ENCODE measurements at places on chromosomes 13 and 19. TPM values are rescaled to one million over a fixed set of nuclear protein-coding genes. Genes with fewer than 3 reads are reported as not detected.
A peak's percentile ranks its signal among the peaks of the same experiment; 100 is the strongest.

DNA sequence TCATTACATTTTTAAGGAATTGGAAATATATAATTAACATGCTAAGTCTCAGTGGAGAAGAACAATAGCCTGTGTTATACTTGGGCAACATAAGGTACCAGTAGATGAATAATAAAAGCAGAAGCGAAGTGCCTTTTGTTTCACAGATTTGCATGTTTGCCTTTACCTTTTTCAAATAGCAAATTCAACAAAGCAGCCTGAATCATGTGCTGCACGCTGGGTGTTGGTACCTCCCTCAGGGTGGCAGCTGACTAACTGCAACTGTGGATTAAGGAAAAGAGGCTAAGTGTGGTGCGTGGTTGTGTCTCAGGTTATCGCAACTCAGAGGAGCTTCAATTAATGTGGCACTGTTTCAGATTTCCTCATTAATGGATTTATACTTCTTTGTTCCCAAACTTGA lies 189.0 kb downstream of the LMO7 start:
- DNase-seq, result no peak
- no peak overlapping the region for H3K27ac ChIP-seq
- no peaks in the 10 kb centered on the region for H3K4me1 ChIP-seq
- H3K27me3 ChIP-seq, result no peaks in the 10 kb centered on the region
- H3K4me3 ChIP-seq, result no peak overlapping the region

Gene CEACAM5
- not detected for total RNA-seq

GRCh38 chr19:44345959-44346358 lies 10.5 kb downstream of the ZNF112 start:
- peaks cover 22% of the 10 kb centered on the region for H3K36me3 ChIP-seq
- no peaks in the 10 kb centered on the region for H3K27me3 ChIP-seq
- no peaks in the 10 kb centered on the region for H3K4me1 ChIP-seq
- no peak overlapping the region for H3K27ac ChIP-seq
- DNase-seq, result no peak

Gene ADGRE3
- not detected for total RNA-seq

Gene MCF2L
- 83.0 TPM for total RNA-seq

DNA sequence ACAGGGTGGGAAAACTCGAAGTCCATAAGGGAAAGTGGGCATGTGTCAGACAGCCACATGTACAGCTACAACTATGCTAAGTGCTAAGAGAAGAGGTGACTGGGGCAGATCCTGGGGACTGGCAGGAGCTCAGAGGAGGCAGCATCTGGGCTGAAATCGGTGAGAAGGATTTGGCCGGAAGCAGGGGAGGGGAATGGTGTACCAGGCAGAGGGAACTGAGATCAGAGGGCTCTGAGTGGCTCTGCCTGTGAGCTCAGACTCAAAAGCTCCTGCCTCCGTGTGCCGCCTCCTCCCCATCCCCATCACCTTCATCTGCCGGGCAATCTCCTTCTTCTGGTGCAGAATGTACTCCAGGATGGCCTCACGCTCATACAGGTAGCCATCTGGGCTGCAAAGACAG lies 21.8 kb downstream of the NOSIP start:
- peaks cover 9% of the 10 kb centered on the region for H3K36me3 ChIP-seq
- peak overlapping the region; percentile 11 for H3K4me3 ChIP-seq
- DNase-seq, result no peak
- peaks cover 16% of the 10 kb centered on the region for H3K27me3 ChIP-seq

GRCh38 chr13:107669391-107669993 lies 545.8 kb downstream of the LIG4 start:
- DNase-seq, result no peak
- no peaks in the 10 kb centered on the region for H3K36me3 ChIP-seq
- peak overlapping the region; percentile 26 for H3K4me3 ChIP-seq
- no peaks in the 10 kb centered on the region for H3K27me3 ChIP-seq

DNA sequence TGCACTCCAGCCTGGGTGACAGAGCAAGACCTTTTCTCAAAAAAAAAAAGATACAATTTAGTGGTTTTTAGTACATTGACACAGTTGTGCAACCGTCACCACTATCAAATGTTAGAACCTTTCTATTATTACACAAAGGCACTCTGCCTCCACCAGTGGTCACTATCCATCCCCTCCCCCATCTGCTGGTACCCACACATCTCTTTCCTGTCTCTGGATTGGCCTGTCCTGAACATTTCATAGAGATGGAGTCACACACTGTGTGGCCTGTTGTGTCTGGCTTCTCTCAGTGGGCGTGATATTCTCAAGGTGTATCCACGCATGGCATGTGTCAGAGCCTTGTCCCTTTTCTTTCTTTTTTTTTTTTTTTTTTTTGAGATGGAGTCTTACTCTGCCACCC lies 11.2 kb downstream of the KDM4B start:
- peaks cover 5% of the 10 kb centered on the region for H3K27me3 ChIP-seq
- peak overlapping the region; percentile 52 for H3K27ac ChIP-seq
- no peaks in the 10 kb centered on the region for H3K36me3 ChIP-seq

- no peaks in the 10 kb centered on the region for H3K4me1 ChIP-seq
- DNase-seq, result peak; percentile 45
- no peaks in the 10 kb centered on the region for H3K27me3 ChIP-seq
- no peak overlapping the region for H3K4me3 ChIP-seq
- no peak overlapping the region for H3K27ac ChIP-seq
- no peaks in the 10 kb centered on the region for H3K36me3 ChIP-seq
Observed at GRCh38 chr13:41222259-41222852, 28.0 kb upstream of the KBTBD7 start.

DNA sequence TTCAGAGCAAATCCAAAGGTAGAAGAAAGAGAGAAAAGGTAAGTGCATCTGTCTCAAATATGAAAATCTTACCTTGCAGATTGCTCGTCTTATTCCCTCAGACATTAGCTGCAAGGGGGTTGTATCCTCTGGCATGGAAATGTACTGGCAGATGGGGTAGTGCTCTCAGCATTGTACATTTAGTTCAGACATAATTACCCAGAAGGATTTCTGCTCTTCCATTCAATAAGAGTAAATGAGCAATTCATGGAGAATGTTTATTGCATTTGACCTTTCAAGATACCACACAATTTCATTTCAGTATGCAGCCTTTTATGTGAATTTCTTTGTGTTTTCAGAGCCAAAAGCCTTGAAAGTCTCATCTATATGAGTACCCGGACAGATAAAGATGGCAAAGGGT lies 63.8 kb downstream of the SCEL start:
- no peaks in the 10 kb centered on the region for H3K36me3 ChIP-seq
- H3K4me1 ChIP-seq, result peaks cover 25% of the 10 kb centered on the region
- peak overlapping the region; percentile 20 for H3K4me3 ChIP-seq
- peaks cover 2% of the 10 kb centered on the region for H3K27me3 ChIP-seq
- H3K27ac ChIP-seq, result no peak overlapping the region

DNA sequence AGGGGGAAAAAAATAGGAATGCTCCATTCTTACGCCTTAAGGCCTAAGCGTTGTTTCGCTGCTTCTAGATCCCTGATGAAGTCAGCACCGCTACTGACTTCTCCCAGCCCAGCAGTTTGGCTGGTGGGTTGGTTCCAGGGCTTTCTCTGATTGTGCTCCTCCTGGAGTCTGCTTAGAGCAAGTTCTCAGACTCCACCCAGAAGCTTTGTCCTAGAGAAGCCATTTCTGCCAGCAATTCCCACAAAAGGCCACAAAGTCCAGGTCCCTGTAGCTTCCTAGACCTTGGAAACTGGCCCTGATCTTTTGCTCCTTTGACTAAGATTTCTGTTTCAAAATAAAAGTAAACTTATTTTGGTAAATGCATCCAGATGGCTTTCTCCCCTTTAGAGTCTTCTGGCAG lies 65.4 kb downstream of the KCTD12 start:
- H3K4me3 ChIP-seq, result no peak overlapping the region
- DNase-seq, result no peak
- no peak overlapping the region for H3K27ac ChIP-seq
- peaks cover 9% of the 10 kb centered on the region for H3K4me1 ChIP-seq
- peaks cover 8% of the 10 kb centered on the region for H3K36me3 ChIP-seq

- no peak overlapping the region for H3K27ac ChIP-seq
- peaks cover 33% of the 10 kb centered on the region for H3K27me3 ChIP-seq
Observed at GRCh38 chr13:27822873-27823311, 30.6 kb downstream of the GSX1 start.

DNA sequence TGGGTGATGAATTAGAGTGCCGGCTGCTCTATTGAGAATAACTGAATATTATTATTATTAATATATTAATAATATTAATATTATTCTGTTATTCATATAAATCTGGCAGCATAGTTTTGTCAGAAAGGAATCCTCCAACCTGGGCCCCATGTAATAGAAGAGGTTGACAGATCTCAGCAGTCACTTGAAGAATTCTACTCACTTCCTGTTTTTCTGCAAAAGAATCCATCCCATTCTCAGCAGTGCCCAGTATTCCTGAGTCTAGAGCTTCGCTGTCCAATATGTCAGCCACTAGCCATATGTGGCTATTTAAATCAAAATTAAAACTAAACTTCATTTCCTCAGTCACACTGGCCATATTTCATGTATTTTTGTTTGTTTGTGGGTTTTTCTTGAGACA lies 72.4 kb upstream of the USPL1 start:
- no peak overlapping the region for H3K27ac ChIP-seq
- DNase-seq, result no peak

Gene IGLON5
- 59.9 TPM for total RNA-seq

Gene ZNF730
- total RNA-seq, result 23.3 TPM

GRCh38 chr13:77810878-77811277 lies 107.8 kb downstream of the EDNRB start:
- no peak overlapping the region for H3K4me3 ChIP-seq
- DNase-seq, result no peak
- no peaks in the 10 kb centered on the region for H3K36me3 ChIP-seq
- no peak overlapping the region for H3K27ac ChIP-seq
- H3K4me1 ChIP-seq, result peaks cover 2% of the 10 kb centered on the region

Gene ADAMTSL5
- 0.83 TPM for total RNA-seq
